Activated B cell treated with CpG ODN at 0.5 μM for 24 hours (primary cell): ENCODE measurements at places on chromosomes 2 and 18.

- no peak for DNase-seq
These were observed 386.6 kb upstream of the KLHL29 start for GRCh38 chr2:22998359-22998758.

GRCh38 chr18:58348951-58349350 is 279.9 kb downstream of the ALPK2 start:
- no peak for DNase-seq

DNA sequence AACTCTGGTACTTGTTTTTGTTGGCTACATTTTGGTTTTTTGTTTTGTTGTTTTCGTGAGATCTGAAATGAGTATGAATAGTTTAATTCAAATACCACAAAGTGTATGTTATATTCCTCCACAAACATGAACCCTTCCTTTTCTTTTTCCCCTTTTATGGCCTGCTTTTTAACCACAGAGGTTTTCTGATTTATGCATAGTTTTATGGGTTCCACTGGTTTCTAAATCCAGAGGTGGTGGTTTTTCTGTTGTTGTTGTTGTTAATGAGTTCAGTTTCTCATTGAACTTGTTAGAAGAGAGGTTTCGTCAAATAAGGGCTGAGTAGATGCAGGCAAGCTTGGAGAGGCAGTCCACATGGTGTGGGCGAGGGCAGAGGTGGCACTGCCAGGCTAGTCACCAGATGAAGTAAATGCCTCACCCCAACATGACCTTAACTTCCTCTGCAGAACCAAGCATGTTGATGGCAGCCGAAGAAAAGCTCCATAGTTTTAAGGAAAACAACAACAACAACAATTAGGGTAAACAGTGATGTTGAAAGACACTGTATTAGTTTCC is 72.5 kb downstream of the RIF1 start:
- DNase-seq: no peak

- DNase-seq: no peak
These were observed 103.1 kb downstream of the MCFD2 start for GRCh38 chr2:46812361-46813019.

GRCh38 chr2:195027947-195028346 is 629.1 kb upstream of the SLC39A10 start:
- no peak for DNase-seq

DNA sequence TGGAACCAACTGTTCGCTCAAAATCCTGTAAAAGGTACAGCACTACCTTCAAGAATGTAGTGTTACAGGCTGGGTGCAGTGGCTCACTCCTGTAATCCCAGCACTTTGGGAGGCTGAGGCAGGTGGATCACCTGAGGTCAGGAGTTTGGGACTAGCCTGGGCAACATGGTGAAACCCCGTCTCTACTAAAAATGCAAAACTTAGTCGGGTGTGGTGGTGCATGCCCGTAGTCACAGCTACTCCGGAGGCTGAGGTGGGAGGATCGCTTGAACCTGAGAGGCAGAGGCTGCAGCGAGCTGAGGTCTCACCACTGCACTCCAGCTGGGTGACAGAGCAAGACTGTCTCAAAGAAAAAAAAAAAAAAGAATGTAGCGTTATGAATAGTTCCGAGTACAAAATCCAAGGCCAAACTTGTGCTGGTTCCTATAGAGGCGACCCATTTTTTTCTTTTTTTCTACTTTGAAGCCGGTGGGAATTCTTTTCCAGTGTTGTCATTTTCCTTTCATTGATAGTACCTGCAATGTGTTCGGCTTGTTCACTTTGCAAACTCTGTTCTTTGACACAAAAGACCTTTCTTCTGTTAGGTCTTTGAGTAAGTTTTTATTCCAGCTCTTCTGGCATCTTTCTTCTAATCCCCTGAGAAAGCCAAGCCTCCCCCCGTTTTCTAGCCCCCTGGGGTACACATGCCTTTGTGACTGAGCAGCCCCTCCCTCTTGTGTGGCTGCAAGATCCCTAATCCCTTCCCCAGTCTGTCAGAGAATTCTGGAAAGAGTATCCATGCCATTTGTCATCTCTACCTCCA is 25.1 kb downstream of the INPP5D start:
- DNase-seq: no peak
